ENCODE measurements at places on chromosomes 5 and 9.

DNA sequence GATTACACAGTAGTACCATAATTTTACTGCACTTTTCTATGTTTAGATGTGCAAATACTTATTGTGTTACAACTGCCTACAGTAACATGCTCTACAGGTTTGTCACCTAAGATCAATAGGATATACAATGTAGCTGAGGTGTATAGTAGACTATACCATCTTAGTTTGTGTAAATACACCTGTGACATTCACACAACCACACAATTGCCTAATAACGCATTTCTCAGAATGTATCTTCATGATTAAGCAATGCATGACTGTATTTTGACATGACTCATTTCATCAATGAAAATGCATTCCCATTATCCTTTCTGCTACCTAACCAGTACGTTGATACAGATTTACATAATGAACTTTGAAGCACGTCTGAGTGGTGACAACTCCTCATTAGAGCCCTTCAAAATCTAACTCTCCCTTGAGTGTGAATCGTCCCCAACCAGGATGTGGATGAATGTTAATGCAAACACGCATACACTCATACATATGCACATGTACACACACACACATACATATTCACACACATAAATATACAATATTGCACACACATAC, 28.4 kb downstream of the GZMK start:
- DNase-seq: no peak

DNA sequence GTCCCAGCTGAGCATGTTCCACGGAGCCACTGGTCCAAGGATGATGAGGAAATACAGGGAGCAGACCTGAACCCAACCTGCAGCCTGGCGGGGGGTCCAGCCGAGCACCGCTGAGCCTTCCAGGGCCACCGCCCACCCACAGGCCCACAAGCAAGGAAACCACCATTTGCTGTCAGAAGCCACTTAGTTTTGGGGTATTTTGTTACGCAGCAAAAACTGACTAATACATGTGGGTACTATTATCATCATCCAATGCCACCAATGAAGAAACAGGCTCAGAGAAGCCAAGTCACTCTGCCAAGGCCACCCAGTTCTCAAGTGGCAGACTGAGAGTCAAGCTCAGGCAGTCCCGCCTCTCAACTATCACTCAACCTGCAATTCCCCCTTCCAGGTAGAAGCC, 48.0 kb upstream of the RXRA start:
- no peak for DNase-seq

DNA sequence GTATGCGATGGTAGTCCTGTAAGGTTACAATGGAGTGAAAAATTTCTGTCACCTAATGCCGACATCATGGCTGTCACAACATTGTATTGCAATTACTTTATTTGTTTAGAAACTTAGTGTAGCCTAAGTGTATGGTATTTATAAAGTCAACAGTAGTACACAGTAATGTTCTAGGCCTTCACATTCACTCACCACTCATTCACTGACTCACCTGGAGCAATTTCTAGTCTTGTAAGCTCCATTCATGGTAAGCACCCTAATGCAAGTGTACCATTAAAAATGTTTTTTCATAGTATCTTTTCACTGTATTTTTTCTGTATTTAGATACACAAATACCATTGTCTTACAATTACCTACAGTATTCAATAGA, 58.5 kb downstream of the ATP10B start:
- no peak for DNase-seq

DNA sequence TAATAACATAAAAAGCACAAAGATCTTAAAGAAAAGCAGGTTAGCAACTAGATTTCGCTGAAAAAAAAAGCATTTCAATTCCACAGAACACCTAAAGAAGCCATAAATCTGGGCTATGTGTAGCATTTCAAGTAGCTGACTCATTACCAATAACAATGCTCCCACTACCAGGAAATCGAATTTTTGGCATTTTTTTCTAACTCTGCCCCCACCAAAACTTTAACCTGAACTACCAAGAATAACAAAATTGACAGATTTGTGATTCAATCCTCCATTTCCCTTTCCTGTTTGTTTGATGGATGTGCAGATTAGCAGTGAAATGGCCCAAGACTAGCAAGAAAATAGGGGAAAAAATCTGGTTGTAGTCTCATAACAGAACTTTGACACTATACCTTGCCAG, 180.2 kb downstream of the RASEF start:
- no peak for DNase-seq

DNA sequence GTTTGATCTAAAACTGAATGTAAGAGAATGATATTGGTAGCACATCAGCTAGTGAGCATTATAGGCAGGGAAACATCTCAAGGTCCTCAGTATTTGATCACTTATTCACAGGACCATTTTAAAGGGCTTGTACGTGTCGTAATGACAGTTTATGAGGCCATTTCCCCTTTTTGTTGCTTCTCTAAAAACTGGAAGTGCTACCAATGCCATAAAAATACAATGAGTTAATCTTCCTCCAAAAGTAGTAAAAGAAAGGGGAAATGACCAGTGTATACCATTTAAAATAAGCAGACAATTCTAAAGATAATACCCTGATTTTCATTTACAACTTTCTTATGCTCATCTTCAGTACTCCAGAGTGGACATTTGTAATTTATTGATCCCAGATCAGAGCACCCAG, 285.8 kb upstream of the PCSK5 start:
- no peak for DNase-seq

- DNase-seq: no peak
Observed at GRCh38 chr5:120415985-120416384, 48.1 kb upstream of the PRR16 start.

- no peak for DNase-seq
Observed at GRCh38 chr9:75532233-75533050, 358.0 kb upstream of the PCSK5 start.

GRCh38 chr5:31273631-31274378, 80.3 kb downstream of the CDH6 start:
- DNase-seq: no peak

GRCh38 chr9:110179734-110180133, 28.2 kb downstream of the C9orf152 start:
- DNase-seq: no peak

DNA sequence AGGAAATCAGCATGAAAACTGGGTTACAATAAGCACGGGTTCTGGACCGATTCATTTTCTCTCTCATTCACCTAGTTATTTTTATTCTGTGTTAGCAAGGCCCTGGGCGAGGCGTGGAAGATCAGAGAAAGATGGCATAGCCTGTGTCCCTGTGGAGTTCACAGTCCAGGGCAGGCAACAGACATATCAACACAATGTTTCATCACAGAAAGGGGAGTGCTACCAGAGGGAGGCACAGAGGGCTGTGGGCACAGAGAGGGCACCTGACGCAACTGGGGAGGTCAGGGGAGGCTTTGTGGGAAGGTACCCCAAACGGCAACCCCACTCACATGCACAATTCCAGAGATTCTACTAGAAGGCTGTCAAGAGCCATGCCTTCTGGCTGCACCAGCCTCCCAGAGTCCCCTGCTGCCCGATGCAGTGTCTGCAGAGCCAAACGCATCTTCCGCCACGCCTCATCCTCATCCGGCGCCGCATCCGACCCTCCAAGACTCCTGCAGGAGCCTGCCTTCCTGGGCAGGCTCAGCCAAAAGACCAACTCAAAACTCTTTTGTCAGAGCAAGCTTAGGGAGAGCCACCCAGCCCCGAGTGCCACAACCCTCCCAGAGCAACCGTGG, 1.4 kb downstream of the FAM193B start:
- DNase-seq: no peak

GRCh38 chr5:20105915-20106314, 117.9 kb upstream of the CDH18 start:
- DNase-seq: peak; percentile 68

DNA sequence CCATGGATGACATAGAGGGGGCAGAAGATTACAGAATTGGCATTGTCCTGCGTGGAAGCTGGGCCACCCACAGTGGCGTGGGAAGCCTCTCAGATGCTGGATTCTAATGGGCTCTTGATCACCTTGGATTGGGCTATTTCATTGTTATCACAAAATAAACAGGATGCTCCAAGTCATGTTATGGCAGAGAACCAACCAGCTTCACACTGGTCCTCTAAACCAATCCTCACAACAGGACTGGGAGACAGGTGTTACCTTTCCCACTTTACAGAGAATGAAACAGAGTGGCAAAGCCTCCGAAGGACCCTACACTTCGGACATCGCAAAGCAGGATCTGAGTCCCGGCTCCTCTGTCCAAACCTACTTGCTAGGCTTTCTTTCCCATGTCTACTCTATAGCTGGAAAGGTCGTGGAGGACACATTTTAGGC, 455 bp upstream of the SMIM3 start:
- DNase-seq: no peak

DNA sequence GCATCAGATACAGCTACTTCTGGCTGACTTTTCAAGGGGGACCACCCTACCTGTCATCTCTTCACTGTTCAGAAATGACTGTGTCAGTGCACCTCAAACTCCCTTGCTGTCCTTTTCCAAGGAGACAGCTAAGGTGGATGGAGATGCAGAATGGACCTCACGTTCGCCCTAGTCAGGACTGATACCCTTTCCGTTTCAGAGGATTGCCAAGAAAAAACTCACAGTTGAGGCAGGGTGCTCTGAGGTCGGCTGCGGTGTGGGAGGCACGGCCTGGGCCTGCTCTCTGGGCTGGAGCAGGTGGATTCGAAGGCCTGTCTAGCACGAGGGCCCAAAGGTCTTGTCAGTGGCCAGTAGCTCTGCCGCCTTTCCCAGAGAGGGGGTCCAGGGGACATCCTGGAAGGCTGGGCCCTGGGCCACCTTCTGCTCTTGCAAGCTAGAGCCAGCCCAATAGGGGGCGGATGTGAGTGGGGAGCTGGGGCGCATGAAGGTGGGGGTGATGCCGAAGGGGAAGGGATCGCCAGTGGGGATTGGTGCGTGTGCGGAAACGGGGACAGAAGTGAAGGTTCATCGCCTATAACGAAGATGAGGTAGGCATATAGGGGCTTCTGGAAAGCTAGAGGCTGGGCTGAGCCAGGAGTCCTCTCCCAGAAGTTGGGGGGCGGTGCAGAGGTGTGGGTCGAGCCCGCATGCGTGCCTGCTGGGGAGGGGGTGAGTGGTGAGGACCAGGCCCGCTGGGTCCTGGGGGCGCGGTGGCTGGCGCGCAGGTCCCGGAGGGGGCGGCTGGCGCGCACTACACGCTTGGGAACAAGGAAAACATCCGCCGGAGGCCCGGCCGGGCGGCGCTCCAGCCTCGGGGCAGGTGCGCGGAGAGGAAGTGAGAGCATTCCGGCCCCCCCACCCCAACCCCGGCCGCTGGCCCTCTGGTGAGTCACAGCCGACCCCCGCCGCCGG, 2.5 kb upstream of the MSMP start:
- DNase-seq: peak; percentile 29

GRCh38 chr9:21994556-21995005, at the start of gene CDKN2B-AS1:
Gene CDKN2B-AS1 (plus strand): TSS chr9:21994791.
- DNase-seq: peak; percentile 74
